ENCODE measurements at places on chromosomes 1 and 21. TPM values are rescaled to one million over a fixed set of nuclear protein-coding genes. Genes with fewer than 3 reads are reported as not detected.

The ADAM30 gene
- not detected for total RNA-seq

The LHX8 gene
- total RNA-seq: not detected

- no peaks in the 10 kb centered on the region for H3K27me3 ChIP-seq
- no peak overlapping the region for H3K27ac ChIP-seq
- H3K4me1 ChIP-seq: peaks cover 19% of the 10 kb centered on the region
- no peak overlapping the region for H3K4me3 ChIP-seq
- DNase-seq: no peak
Measured at GRCh38 chr1:160860840-160861505, 1.7 kb downstream of the CD244 start.

DNA sequence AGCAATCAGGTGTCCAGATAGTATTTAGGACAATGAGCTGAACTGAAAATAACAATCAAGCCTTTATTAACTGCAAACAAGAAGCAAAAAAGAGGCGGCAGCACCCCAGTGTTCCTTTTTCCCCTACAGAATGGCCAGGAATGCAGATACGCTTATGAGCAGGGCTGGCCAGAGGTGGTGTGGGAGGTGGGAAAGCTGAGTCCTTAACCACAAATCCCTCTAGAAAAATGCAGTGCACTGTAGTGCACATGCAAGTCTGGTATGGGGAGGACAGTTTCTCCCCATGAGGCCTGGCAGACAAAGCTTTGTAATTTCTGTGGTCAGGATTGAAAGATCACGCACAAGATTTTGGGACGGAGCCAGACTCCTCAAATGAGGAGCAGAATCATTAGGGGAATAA lies 10.7 kb upstream of the IFNAR1 start:
- no peak overlapping the region for H3K27ac ChIP-seq
- peaks cover 5% of the 10 kb centered on the region for H3K4me1 ChIP-seq
- no peaks in the 10 kb centered on the region for H3K27me3 ChIP-seq
- H3K4me3 ChIP-seq: no peak overlapping the region
- H3K36me3 ChIP-seq: no peaks in the 10 kb centered on the region

- H3K4me1 ChIP-seq: no peaks in the 10 kb centered on the region
- no peaks in the 10 kb centered on the region for H3K36me3 ChIP-seq
- H3K27me3 ChIP-seq: peaks cover 3% of the 10 kb centered on the region
- H3K27ac ChIP-seq: no peak overlapping the region
- no peak for DNase-seq
Measured at GRCh38 chr1:178633056-178633455, 92.0 kb upstream of the RALGPS2 start.

- no peaks in the 10 kb centered on the region for H3K27me3 ChIP-seq
- DNase-seq: no peak
- no peak overlapping the region for H3K27ac ChIP-seq
- peaks cover 3% of the 10 kb centered on the region for H3K4me1 ChIP-seq
- H3K4me3 ChIP-seq: no peak overlapping the region
- H3K36me3 ChIP-seq: peaks cover 7% of the 10 kb centered on the region
Measured at GRCh38 chr1:15426492-15427279, 11.6 kb upstream of the CTRC start.

- peaks cover 7% of the 10 kb centered on the region for H3K27me3 ChIP-seq
- H3K4me3 ChIP-seq: no peak overlapping the region
- no peaks in the 10 kb centered on the region for H3K36me3 ChIP-seq
- no peak for DNase-seq
- no peak overlapping the region for H3K27ac ChIP-seq
Measured at GRCh38 chr21:26815197-26815596, 30.0 kb downstream of the ADAMTS1 start.

DNA sequence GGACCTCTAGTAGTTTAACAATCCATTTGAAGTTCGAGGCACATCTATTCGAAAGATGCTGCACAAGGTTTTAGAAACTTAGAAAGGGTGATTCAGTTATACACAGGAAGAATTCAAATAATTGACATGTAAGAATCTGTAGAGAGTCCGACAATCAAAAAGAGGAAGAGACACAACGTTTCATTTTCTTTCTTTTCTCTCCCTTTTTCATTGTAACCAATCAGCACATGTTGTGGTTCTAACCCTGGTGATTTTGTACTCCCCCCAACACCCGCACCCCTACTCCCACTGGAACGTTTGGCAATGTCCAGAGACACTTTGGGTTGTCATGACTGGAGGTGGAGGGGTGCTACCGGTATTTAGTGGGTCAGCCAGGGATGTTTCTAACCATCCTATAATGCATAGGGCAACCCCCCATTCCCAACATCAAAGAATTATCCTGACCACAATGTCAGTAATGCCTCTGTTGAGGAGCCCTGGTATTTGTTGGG lies 4.9 kb downstream of the TGFB2 start:
- no peaks in the 10 kb centered on the region for H3K36me3 ChIP-seq
- H3K27me3 ChIP-seq: peaks cover 56% of the 10 kb centered on the region
- H3K4me1 ChIP-seq: peaks cover 33% of the 10 kb centered on the region
- no peak for DNase-seq
- no peak overlapping the region for H3K27ac ChIP-seq

Data from activated CD4-positive, alpha-beta T cell treated with anti-CD3 and anti-CD28 coated beads for 36 hours (primary cell).